Caco-2 (cell line): ENCODE measurements at places on chromosomes 6 and 20.

DNA sequence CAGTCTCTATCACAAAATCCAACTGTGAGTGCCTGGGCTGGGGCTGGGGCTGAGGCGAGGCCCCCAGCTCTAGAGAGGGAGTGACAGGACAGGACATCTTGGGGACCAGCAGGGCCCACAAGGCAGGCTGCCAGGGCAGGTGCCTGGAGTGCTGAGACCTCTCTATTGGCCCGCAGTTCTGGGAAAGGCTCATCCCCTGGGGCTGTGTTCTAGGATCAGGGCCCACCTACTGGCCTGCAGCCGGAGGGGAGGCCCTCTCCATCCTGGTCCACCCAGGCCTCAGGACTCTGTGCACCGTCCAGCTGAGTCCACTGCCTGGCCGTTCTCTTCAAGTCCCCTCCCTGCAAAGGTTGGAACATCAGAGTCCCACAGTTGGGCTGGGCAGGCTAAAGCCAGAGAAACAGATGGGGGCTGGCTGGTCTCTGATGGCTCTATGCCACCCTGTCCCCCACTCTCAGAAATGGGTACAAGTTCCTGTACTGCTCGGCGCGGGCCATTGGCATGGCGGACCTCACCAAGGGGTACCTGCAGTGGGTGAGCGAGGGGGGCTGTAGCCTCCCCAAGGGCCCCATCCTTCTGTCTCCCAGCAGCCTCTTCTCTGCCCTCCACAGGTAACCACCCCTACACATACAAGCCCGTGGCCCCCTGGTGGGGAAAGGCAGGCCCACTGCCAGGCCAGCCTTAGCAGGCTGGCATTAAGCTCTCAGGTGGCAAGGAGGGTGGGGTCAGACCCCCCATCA is 9.0 kb downstream of the EMILIN3 start:
- no peak for DNase-seq
- no peak overlapping the region for H3K4me3 ChIP-seq
- peaks cover 1% of the 10 kb centered on the region for H3K36me3 ChIP-seq
- H3K27ac ChIP-seq, result no peak overlapping the region

DNA sequence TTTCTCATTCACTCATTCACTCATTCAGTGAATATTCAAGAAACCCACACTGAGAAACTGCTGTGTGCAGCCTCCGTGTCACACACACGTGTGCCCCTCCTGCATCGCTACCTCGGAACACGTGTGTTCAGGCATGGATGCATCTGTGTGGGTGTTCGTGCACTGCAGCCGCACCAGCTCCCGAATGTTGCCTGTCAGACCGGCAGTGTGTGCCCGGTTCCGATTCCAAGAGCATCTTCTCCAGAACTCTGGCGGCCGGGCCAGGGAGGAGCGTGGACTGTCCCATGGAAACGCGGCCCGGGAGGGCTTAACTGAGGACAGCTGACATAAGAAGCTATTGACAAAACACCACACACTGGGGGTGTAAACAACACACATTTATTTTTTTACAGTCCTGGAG is 216.0 kb downstream of the DLL1 start:
- H3K36me3 ChIP-seq, result no peaks in the 10 kb centered on the region
- H3K27ac ChIP-seq, result peak overlapping the region; percentile 7
- H3K4me1 ChIP-seq, result no peaks in the 10 kb centered on the region

DNA sequence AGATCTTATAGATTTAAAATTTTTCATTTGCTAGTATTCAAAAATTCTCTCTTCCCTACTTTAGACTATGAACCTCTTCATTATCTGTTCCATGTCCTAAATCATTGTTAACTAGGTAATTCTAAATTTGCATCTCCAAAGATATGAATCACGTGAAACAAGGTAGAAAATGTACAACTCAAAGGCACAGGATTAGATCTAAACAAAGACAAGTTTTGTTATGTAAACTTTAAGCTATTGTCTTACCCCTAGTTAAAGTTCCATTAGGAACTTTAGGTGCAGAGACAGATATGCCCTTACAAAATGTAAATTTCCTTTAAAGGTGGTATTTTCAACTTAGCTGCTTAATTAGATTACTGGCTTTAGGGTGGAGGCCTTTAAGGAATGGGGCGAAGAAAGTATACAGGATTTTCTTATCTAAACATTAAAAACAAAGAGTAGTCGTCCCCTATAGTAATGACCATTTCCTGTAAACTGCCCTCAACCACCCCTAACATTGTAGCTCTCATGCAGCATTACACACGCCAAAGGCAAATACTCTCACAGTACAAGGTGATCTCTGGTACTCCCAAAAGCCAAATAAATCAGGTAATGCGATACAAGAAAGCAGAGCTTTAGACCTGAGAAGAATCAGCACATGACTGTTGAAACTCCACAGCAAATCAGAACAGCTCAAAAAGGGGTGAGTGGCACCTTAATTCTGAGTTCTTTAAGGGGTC is 57.4 kb upstream of the MRAP2 start:
- H3K36me3 ChIP-seq, result no peaks in the 10 kb centered on the region
- no peaks in the 10 kb centered on the region for H3K27me3 ChIP-seq
- H3K4me3 ChIP-seq, result no peak overlapping the region
- H3K27ac ChIP-seq, result no peak overlapping the region
- H3K4me1 ChIP-seq, result peaks cover 22% of the 10 kb centered on the region

DNA sequence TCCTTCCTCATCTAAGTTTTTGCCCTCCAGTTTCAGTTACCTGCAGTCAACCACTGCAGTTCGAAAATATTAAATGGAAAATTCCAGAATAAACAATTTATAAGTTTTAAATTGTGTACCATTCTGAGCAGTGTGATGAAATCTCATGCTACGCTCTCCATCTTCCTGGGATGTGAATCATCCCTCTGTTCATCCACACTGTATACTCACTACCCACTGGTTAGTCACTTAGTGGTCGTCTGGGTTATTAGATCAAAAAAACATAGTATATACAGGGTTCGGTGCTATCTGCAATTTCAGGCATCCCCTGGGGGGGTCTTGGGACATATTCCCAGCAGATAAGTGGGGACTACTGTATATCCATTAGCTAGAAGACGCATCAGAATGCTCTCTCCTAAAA is 151.9 kb upstream of the SLC22A16 start:
- H3K27me3 ChIP-seq, result no peaks in the 10 kb centered on the region
- no peak overlapping the region for H3K4me3 ChIP-seq
- no peak overlapping the region for H3K27ac ChIP-seq
- H3K36me3 ChIP-seq, result no peaks in the 10 kb centered on the region

DNA sequence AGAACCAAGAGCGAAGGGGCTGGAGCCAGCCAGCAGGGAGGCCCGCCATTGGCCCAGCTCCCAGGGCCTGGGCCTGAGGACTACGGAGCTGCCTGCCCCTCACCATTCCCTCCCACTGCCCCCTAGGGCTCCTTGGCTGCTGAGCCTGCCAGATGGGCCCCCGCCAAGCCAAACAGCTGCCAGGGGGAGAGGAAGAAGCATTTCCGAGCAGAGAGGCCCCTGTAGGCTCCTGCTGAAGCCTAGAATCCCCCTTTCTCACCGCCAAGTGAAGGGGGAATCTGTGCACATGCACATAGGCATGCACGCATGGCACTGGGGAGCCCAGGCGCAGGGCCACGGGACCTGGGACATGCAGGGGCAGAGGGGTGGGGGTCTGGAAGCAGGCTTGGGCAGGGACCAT is 28.5 kb upstream of the MRPS18A start:
- H3K4me1 ChIP-seq, result no peaks in the 10 kb centered on the region
- no peak overlapping the region for H3K4me3 ChIP-seq
- no peak overlapping the region for H3K27ac ChIP-seq
- no peak for DNase-seq
- H3K27me3 ChIP-seq, result no peaks in the 10 kb centered on the region
- H3K36me3 ChIP-seq, result no peaks in the 10 kb centered on the region

DNA sequence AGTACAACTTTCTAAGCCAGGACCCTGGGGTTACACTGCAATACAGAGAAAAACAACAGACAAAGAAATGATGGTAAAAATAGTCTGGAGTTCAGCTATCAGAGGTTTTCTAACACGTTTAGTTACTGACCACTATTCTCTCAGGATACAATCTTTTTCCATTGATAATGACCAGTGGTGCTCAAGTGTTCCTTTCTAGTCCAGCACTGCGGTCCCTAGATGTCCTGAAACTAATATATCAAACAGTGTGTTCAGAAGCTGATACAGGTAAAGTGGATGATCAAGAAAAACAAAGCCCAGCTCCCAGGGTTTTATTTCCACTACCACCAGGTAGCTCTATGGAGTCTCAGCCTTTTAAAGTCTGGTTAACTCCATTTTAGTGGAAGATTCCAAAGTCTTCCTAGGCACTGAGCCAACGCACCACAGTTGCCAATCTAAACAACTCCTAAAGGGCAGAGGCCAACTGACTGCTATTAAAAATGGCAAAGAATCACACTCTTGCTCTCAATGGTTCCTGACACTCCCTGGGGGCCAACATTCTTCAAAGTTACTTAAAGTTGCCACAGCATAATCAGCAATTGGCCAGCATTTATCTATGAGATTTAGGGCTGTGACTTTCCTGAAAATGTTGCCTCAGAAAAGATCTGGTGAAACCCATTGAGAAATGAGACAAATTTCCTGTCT is 38.2 kb downstream of the DZANK1 start:
- H3K4me1 ChIP-seq, result peaks cover 9% of the 10 kb centered on the region
- H3K4me3 ChIP-seq, result no peak overlapping the region
- H3K36me3 ChIP-seq, result no peaks in the 10 kb centered on the region
- H3K27ac ChIP-seq, result no peak overlapping the region
- H3K27me3 ChIP-seq, result no peaks in the 10 kb centered on the region
